Gastrocnemius medialis (tissue), 4 donors: ENCODE measurements at places on chromosomes 7 and 10. TPM values are rescaled to one million over a fixed set of nuclear protein-coding genes. Genes with fewer than 3 reads are reported as not detected.

The GIMAP1 gene
- 5.2 TPM for total RNA-seq

DNA sequence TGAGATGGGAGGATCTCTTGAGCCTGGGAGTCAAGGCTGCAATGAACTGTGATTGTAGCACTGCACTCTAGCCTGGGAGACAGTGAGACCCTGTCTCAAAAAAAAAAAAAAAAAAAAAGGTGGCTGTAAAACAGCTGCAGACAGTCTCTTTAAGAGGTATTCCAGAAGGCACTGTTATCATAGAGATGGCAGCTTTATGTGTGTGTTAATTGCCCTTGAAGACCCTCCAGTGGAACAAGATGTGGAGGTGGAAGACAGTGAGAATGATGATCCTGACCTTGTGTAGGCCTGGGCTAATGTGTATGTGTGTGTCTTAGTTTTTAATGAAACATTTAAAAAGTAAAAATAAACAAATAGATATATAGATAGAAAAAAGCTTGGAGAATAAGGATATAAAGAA is 66.0 kb downstream of the ZNF487 start:
- H3K4me1 ChIP-seq: no peaks in the 10 kb centered on the region
- no peaks in the 10 kb centered on the region for H3K36me3 ChIP-seq
- H3K27ac ChIP-seq: no peak overlapping the region
- H3K4me3 ChIP-seq: no peak overlapping the region
- no peak for DNase-seq
- H3K27me3 ChIP-seq: no peaks in the 10 kb centered on the region

- DNase-seq: no peak
- H3K27me3 ChIP-seq: no peaks in the 10 kb centered on the region
- H3K27ac ChIP-seq: no peak overlapping the region
- no peaks in the 10 kb centered on the region for H3K4me1 ChIP-seq
- no peak overlapping the region for H3K4me3 ChIP-seq
Observed at GRCh38 chr10:107442035-107442505, 277.6 kb upstream of the SORCS1 start.

DNA sequence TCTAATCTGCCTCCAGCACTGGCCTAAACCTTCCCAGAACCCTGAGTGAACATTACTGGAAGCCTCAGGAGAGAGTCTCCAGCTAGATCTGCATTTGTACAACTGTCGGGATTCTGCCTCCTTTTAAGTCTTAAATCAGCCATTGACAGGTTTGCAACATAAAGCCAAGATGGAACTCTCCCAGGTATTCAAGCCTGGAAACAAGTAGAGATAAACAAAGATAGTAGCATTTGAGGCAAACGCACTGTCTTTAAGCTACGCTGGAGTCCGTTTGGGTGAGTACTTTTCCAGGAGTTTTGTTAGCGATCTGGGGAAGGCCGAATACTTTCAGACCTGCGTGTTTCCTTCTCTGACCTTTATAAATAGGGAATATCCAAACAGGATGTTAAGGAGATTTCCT is 317.2 kb upstream of the FZD8 start:
- DNase-seq: no peak
- no peak overlapping the region for H3K4me3 ChIP-seq
- no peaks in the 10 kb centered on the region for H3K36me3 ChIP-seq
- H3K27me3 ChIP-seq: no peaks in the 10 kb centered on the region
- H3K27ac ChIP-seq: no peak overlapping the region

DNA sequence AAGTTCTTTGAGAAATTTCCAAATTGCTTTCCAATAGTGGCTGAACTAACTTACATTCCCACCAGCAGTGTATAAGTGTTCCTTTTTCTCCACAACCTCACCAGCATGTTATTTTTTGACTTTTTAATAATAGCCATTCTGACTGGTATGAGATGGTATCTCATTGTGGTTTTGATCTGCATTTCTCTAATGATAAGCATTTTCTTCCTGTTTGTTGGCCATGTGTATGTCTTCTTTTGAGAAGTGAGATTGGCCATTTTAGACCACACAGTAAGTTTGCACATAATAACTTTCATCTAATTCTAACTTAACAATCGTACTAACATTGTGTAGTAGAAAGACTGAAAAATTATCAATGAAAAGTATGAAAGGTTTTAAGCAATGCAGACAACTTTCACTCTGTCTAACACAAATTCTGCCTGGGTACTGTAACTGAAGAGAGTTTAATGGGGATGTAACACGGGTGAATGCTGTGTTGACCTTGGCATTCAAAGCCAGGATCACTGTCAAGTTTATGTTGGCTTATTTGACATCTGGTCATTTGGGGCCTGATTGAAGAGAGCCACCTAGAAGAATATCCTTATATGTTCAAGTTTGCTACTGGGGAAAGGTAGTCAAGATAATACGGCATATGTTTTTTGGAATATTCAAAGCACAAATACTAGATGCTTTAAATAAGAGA is 50.4 kb downstream of the FAM171A1 start:
- no peak for DNase-seq
- no peak overlapping the region for H3K4me3 ChIP-seq
- no peaks in the 10 kb centered on the region for H3K27me3 ChIP-seq
- no peak overlapping the region for H3K27ac ChIP-seq

DNA sequence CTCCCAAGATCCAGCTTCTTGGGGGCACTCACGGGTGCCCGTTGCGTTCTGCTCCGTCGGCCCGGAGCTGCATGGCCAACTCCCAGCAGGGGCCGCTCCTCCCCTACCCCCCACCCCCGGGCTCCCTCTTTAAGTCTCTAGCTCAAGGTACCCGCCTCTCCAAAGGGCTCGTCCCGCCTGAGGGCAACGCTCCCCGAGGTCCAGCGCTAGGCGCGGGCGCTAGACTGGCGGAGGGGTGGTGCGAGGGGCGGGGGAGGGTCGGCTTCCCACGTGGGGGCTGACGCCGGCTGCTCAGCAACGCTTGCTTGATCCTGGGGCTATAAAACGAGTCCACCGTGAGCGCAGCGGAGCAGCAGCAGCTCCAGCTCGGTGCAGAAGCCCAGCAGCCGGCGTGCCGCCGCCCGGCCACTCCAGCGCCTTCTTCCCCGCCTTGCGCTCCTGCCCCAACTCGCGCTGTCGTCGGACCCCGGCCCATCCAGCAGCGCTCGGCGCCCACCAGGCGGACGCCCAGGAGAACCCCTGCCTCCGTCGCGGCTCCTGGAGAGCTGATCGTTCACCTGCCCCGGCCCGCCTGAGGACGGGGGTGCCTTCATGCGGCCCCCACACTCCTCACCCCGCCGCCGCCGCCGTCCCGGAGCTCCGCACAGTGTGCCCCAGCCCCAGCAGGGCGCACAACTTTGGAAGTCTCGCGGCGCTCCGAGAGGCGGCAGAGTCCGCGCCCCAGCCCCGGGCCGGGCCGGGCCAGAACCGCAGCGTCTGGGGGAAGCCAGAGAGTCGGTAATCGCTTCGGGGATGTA is at the start of gene ADRA2A:
TSS of gene ADRA2A (plus strand) at position 348 of the 797 bp plus-strand sequence. CDS start 968 bp downstream, outside the sequence.
- peak within 1 kb of the TSS; percentile 46 for H3K4me3 ChIP-seq
- no peaks in the 10 kb centered on the region for H3K36me3 ChIP-seq
- no peak for DNase-seq

The C10orf67 gene
- total RNA-seq: 0.09 TPM
